ENCODE measurements at places on chromosomes 2 and 18.
A peak's percentile ranks its signal among the peaks of the same experiment; 100 is the strongest.

- no peak for DNase-seq
These were observed 617.4 kb downstream of the CCDC85A start for GRCh38 chr2:56801214-56801613.

- no peak for DNase-seq
These were observed 36.9 kb downstream of the ST8SIA3 start for GRCh38 chr18:57389271-57389670.

DNA sequence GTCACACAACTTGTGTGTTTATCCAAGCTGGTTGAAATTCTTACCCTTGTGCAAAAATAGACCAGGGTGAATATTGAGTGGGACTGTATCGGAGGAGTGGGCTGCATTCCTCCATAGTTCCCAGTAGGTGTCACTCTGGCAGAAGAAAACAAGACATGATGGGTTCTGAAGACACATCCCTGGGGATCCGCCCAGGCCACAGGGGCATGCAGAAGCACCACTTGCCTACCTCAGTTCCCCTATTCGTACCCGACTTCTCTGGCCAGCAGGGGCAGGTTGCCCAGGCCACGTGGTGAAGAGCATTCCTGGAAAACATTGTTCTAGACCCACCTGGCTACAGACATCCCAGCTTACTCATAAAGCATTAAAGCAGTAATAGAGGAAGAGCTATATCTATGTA, 168.2 kb downstream of the FAM210A start:
- peak; percentile 24 for DNase-seq

- no peak for DNase-seq
These were observed 15.0 kb downstream of the HS1BP3 start for GRCh38 chr2:20635675-20636584.

GRCh38 chr2:239349453-239350135, 51.2 kb downstream of the HDAC4 start:
- no peak for DNase-seq

- DNase-seq: no peak
These were observed 99.4 kb upstream of the CDC42EP3 start for GRCh38 chr2:37770797-37771196.
